ENCODE measurements at places on chromosomes 6 and 20.

- no peak for DNase-seq
- H3K36me3 ChIP-seq = peaks cover 21% of the 10 kb centered on the region
- H3K27me3 ChIP-seq = peaks cover under 1% of the 10 kb centered on the region
- peak overlapping the region; percentile 96 for H3K4me3 ChIP-seq
- H3K4me1 ChIP-seq = peaks cover 64% of the 10 kb centered on the region
- H3K27ac ChIP-seq = no peak overlapping the region
Measured at GRCh38 chr6:134172020-134172705, 119.7 kb upstream of the SLC2A12 start.

GRCh38 chr20:12276011-12276673 lies 358.4 kb downstream of the BTBD3 start:
- H3K36me3 ChIP-seq = no peaks in the 10 kb centered on the region
- H3K27ac ChIP-seq = no peak overlapping the region
- no peak overlapping the region for H3K4me3 ChIP-seq
- H3K27me3 ChIP-seq = no peaks in the 10 kb centered on the region
- H3K4me1 ChIP-seq = no peaks in the 10 kb centered on the region
- no peak for DNase-seq

DNA sequence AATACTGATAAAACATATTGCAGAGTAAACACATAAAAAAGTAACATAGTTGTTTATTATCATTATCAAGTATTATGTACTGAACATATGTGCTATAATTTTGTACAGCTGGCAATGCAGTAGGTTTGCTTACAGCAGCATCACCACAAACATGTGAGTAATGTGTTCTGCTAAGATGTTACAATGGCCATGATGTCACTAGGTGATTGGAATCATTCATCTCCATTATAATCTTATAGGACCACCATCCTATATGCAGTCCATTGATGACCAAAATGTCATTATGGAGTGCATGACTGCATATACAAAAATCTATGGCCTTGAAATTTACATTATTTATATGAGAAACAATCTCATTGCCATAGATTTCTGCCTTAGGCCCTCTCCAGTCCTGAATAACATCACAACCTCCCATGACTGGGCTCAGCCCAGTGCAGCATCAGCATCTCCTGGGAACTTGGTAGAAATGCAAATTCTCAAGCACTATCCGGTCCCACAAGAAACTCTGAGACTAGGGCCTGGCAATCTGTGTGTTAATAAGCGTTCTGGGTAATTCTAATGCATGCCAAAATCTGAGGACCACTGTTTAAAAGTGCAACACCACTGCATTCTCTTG lies 352.0 kb upstream of the MARCKS start:
- peaks cover 6% of the 10 kb centered on the region for H3K4me1 ChIP-seq
- H3K27ac ChIP-seq = no peak overlapping the region
- no peak overlapping the region for H3K4me3 ChIP-seq
- no peaks in the 10 kb centered on the region for H3K27me3 ChIP-seq
- DNase-seq = no peak
- H3K36me3 ChIP-seq = no peaks in the 10 kb centered on the region

DNA sequence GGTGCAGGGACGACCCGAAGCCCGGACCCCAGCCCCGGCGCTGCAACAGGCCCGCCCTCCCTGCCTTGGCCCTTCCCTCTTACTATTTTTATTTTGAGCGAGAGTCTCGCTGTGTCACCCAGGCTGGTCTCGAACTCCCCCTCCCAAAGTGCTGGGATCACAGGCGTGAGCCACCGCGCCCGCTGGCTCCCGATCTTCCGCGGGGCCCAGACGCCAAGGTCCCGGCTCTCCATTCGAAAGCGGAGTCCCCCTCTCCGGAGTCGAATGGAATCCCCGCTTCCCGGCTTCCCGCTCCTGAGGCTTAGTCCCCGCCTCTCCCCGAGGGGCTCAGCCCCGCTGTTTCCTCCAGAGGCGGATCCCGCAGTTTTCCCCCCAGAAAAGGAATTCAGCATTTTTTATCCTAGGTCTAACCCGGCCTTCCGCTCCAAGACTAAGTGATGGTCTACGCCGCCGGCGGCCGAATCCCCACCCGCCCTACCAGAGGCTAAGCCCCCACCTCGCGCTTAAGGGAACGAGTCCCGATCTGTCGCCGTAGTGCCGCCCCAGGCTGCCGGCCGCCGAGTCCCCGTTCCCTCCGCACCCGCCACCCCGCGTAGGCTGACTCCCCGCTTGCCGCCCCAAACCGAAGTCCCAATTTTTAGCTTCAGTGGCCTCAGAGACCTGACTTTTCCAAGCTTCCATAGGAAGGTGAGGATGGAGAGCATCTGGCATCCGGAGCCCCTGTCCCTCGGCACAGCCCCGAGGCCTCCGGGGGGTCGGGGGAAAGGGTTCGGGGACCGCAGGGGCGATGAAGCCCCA lies 11.5 kb upstream of the TMC2 start:
- peak overlapping the region; percentile 94 for H3K4me3 ChIP-seq
- H3K27ac ChIP-seq = peak overlapping the region; percentile 92
- H3K4me1 ChIP-seq = peaks cover 7% of the 10 kb centered on the region
- DNase-seq = peak; percentile 50
- H3K36me3 ChIP-seq = no peaks in the 10 kb centered on the region

- peaks cover 21% of the 10 kb centered on the region for H3K36me3 ChIP-seq
- no peak for DNase-seq
- H3K27ac ChIP-seq = no peak overlapping the region
- H3K27me3 ChIP-seq = no peaks in the 10 kb centered on the region
Measured at GRCh38 chr20:13817342-13817741, 32.5 kb downstream of the NDUFAF5 start.

DNA sequence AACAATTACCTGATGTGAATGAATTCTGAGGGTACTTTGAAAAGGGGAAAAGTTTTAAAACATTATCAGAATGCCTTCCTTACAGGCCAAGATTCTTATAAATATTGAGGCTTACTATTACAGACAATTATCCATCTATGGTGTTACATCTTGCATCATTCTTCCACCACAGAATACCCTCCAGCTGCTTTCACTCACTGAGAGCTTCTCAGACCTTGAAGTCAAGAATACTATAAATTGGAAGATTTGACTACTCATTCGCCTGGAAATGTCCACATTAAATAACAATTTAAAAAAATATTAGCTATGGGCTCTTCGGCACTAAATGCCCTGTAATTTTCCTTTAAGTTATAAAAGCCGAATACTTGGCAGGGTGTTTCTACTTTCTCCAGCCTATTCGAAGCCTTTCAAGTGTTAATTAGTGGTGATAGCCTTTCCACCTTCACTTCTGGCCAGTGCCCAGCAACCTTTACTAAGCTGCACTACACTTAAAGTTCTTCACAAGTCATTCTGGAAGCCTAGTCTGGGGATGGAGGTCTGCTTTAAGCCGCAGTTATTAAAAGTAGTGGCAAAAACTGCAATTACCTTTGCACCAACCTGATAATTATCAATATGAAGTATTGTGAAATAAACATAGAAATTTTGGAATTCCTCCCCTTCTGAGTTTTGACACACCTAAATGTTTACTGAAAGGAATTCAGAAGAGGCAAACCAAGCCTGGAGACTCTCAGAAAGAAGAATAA lies 100.9 kb downstream of the BMP5 start:
- no peak overlapping the region for H3K27ac ChIP-seq
- peaks cover 33% of the 10 kb centered on the region for H3K4me1 ChIP-seq
- no peak overlapping the region for H3K4me3 ChIP-seq
- H3K27me3 ChIP-seq = peaks cover 2% of the 10 kb centered on the region
- H3K36me3 ChIP-seq = no peaks in the 10 kb centered on the region
- no peak for DNase-seq

DNA sequence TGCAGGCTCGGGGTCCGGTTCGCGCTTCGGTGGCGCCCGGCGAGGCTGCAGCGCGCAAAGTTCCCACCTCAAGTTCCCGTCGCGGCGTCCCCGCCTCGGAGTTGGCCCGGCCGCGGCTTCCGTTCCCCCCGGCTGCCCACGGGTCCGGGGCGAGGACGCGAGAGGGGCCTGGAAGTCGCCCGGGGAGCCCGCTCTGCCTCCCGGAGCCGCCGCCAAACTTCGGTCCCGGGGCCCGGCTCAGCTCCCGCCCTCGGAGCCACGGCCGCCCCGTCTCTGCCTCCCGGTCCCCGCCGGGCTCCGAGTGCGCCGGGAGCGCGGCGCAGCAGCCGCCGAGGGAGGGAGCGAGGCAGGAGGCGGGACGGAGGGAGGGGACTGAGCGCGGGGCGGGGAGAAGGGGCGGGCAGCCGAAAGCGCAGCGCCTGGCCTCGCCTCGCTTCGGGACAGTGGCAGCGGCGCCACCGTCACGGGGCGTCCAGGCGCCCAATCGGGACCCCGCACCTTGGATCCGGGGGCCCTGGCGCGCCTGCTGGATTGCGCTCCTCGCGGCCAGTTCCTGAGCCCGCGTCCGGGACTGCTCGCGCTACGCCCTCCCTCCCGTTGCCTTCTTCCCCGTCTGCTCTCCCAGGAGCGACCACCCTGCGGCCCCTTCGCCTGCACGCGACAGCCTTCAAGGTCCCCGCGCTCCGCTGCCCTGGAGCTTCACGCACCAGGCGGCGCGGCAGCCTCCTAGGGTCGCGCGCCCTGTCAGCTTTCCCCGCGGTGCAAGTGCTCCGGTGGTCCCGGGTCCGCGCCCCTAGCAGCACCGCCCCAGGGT lies at the start of gene KCNG1:
TSS of gene KCNG1 (minus strand) at position 305 of the 814 bp plus-strand sequence. CDS start 12,769 bp downstream, outside the sequence.
- DNase-seq = peak; percentile 81
- H3K27me3 ChIP-seq = peaks cover 21% of the 10 kb centered on the region
- peaks cover 4% of the 10 kb centered on the region for H3K36me3 ChIP-seq
- H3K27ac ChIP-seq = peak within 1 kb of the TSS; percentile 80

DNA sequence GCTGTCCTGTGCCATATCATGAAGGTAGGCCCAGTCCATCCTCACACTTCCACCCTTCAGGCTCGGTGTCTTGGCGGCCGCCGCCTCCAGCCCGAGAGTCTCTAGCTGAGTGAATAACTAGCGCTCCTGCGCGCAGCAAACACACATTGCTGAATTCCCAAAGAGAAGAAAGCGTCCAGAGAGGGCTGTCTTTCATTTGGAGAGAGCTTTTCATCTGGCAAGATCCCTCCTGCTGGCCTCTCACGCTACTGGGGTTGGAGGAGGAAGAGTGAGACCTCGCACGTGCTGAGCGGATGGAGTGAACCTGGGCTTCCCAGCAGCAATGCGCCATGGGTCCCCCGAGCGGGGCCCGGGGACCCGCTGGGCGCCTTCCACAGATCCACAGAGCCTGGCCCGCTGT lies 73.2 kb downstream of the NCR2 start:
- no peak for DNase-seq
- H3K4me1 ChIP-seq = peaks cover 44% of the 10 kb centered on the region
- H3K36me3 ChIP-seq = no peaks in the 10 kb centered on the region

- DNase-seq = no peak
- no peaks in the 10 kb centered on the region for H3K36me3 ChIP-seq
- H3K27me3 ChIP-seq = no peaks in the 10 kb centered on the region
- H3K27ac ChIP-seq = peak overlapping the region; percentile 2
Measured at GRCh38 chr20:11799281-11799684, 118.4 kb upstream of the BTBD3 start.

GRCh38 chr20:56760610-56761009 lies 131.5 kb downstream of the TFAP2C start:
- H3K27ac ChIP-seq = no peak overlapping the region
- no peak for DNase-seq
- no peaks in the 10 kb centered on the region for H3K36me3 ChIP-seq

DNA sequence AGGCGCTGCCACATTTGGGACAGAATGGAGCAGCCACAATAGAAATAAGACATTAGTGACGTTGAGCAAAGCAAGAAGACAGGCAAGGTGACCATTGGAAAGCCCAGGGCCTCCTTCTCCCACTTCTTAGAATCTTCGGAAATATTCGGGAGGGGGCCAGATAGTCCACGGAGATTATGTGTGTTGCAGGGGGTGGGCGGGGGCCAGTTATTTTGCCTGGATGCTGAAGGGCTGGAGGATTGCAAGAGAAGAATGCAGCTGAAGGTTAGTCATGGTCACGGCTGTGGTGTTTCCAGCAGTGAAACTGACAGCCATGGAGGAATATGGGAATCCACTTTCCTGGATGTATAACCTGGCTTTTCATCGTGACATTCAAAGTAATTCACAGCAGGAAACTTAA lies 88.6 kb downstream of the CDH26 start:
- H3K4me1 ChIP-seq = peaks cover 19% of the 10 kb centered on the region
- H3K4me3 ChIP-seq = no peak overlapping the region
- no peaks in the 10 kb centered on the region for H3K36me3 ChIP-seq
- no peak overlapping the region for H3K27ac ChIP-seq
- no peak for DNase-seq

DNA sequence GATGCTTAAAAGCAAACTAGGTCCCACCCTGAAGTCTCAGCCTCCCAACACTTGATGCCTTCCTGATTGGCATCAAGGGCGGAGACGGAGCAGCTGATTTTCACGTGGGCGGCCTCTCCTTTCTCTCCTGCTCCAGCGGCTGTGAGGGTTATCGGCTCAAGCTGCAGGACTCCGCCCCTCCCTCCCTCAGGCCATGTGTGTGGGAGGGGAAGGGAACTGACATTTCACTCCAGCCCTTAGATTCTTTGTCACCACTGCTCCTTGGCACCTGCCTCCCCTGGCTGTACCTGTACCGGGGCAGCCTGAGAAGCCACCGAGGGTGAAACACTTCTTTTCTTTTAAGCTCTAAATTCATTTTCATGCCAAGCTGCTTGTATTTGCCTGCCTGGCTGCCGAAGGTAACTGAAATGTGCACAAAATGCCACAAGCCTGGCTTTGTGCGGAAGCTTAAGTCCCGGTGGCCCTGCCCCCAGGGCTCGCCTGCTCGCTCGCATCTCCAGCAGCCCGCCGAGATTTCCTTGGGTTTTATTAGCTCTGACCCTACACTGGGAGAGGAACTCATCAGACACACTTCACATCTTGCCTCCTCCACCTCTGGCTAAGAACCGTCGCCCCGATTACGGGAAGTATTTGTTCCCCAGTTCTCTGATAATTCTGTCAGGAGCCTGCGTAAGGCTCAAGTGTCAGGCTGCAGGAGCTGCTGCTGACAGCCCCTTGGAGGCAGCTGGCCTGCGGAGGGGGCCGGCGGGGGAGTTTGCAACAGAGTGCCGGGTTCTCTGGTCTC lies 9.6 kb upstream of the CPNE5 start:
- peak overlapping the region; percentile 38 for H3K27ac ChIP-seq
- peak overlapping the region; percentile 54 for H3K4me3 ChIP-seq
- peaks cover 24% of the 10 kb centered on the region for H3K27me3 ChIP-seq

DNA sequence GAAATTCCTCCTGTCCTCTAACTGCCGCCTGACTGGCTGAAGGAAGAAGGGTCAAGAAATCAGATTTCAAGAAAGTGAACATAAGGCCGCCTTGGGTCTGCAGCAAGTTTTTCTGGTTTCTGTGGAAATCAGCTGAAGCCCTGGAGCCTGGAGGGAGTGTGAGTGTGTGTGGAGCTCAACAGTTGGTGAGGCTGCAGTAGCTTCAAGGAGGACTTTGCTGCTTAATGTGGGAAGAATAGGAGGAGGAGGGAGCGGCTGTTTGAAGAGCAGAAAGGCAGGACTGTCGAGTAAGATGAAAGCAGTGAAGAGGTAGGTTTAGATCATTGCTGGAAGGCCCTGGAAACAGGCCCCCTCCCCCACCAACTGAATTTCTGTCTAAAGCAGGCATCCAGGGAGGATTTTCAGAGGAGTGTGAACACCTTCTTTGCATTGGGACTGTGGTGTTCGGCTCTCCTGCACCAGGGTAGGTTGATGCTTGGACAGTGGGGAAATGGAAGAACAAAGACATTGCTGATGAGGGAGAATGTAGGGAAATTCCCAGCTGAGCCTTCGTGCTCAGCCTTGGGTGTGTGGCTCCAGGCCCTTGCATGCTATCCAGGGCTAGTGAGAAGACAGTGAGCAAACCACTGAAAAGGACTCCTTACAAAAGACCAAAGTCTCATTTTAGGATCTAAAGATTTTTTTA lies 79.5 kb upstream of the VSTM2L start:
- peaks cover 51% of the 10 kb centered on the region for H3K4me1 ChIP-seq
- peaks cover 1% of the 10 kb centered on the region for H3K36me3 ChIP-seq
- H3K27ac ChIP-seq = peak overlapping the region; percentile 98
- DNase-seq = no peak
- peak overlapping the region; percentile 43 for H3K4me3 ChIP-seq

GRCh38 chr6:131952886-131953509 lies 1.8 kb upstream of the CCN2 start:
- H3K27ac ChIP-seq = peak overlapping the region; percentile 82
- H3K27me3 ChIP-seq = no peaks in the 10 kb centered on the region
- peaks cover 64% of the 10 kb centered on the region for H3K4me1 ChIP-seq
- H3K36me3 ChIP-seq = peaks cover 7% of the 10 kb centered on the region
- no peak for DNase-seq

Measured in mesothelial cell of epicardium (in vitro differentiated cells).